D721Med (cell line): ENCODE measurements at places on chromosomes 4 and X.

GRCh38 chr4:53720776-53721175 is 129.5 kb upstream of the LNX1 start:
- no peak for DNase-seq

DNA sequence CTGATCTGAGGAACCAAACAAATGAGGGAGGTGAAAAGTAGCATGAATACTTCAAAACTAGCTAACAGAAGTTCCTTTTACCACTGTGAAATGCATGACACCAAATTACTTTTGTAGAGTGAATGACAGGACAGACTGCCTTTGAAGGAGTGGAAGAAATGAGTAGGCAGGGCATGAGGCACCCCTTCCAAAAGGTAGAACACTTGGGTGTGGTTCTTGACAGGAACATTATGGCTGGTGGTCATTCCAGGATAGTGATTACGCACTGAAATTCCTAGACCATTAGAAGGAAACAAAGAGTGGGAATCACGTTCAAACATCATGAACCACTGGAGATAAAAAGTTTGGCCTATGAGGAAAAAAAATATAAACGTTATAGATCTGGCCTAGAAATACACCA is 4.9 kb downstream of the HUWE1 start:
- DNase-seq, result no peak

GRCh38 chrX:111581086-111581485 is 69.6 kb downstream of the SERTM2 start:
- DNase-seq, result no peak

- no peak for DNase-seq
Observed at GRCh38 chr4:142698552-142698951, 147.5 kb downstream of the INPP4B start.

DNA sequence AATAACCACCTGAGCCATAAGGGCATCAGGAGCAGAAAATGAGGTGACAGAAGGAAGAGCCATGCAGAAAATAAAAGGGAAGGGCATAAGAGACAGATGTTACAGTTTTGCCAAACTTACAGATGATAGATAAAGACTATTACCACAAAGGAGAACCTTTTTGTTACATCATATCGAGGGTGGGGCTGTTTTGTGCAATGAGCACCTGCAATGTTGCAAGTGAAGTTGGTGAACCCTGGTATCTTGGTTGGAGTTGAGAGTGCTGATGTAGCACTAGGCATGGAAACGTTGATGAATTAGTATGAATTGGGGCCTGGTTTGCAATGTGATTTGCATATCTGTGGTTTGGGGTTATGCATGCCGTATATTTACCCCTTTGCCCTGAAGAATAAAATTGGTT is 119.8 kb upstream of the TEX13D start:
- DNase-seq, result no peak

DNA sequence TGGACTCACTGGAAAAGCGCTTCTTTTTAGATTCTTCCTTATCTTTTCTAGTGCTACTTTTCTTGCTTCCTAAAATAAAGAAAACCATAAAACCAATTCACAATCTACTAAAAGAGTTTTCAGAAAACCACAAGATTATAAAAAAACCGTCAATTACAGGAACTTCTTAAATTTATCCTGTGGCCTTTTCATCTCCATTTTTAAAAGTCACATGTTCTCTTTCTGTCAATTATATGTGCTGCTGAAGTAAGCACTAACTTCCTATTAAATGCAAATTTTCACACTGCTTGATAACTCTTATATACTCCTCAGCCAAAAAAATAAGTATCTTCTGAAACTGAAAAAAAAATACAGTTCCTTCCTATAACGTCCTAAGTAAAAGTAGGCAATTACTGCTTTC is 32.8 kb downstream of the CENPC start:
- no peak for DNase-seq

- DNase-seq, result no peak
Observed at GRCh38 chr4:86898562-86898961, 6.3 kb upstream of the C4orf36 start.

- DNase-seq, result no peak
Observed at GRCh38 chr4:99264927-99265326, 25.9 kb downstream of the ADH1A start.

DNA sequence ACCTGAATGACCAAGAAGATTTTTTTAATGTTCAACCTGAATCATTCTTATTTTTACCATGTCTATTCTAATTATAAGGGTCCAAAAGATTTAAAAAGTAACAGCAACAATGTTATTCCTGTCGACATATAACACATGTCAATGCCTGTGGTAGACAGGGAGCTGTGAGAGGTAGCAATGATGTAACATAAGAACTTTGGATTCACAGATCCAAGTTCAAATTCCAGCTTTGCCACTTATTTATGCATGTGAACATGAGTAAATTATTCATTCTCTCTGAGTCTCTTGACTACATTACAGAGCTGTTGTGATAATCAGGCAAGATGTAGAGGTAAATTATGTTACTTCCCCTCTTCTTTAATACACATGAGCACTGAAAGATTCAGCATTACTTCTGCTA is 54.5 kb downstream of the KLHL8 start:
- DNase-seq, result no peak

- no peak for DNase-seq
Observed at GRCh38 chr4:12270546-12270945, 841.9 kb upstream of the HS3ST1 start.

DNA sequence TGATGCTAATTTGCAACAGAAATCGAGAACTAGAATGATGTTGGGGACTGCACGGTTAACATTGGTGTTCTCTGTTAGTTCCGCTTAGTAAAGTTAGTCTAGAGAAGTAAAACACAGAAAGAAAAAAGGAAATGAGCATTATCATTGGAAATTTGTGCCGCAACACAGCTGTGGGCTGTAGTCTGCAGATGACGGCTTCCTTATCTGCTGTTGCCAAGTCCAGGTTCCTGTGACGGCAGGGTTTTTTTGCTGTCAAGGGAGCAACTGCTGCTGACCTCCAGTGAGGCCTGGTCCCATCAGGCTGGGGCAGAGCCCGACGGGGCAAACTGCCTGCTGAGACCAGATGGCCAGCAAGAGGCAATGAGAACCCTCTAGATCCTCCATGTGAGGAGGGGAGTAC is 38.9 kb upstream of the PHEX start:
- DNase-seq, result no peak

DNA sequence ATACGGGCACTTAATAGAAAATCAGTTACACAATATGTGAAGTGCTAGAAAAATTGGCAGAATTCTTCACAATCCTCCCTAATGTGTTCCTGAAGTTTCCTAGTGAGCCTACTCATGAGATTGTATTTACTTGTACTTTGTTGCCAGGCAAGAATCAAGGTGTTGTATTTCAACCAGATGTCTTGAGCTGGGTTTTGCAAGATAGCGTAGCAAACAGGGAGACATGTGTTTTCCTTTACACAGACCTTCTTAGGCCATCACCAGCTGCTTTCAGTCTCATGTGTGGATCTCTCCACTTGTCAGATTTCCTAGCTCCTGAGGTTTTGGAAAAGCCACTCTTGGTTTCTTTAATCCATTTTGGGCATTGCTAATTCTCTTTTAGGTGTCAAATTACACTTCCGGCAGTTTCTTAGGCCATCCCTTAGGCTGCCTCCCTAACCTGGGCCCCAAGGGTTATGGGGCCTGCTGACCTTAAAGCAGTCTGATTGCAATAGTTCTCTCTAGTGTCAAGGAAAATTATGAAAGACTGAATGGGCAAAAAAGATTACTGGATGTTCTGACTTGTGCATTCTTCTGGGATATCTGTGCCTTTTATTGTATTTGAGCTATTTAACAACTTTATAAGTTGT is 12.2 kb upstream of the EDA start:
- DNase-seq, result no peak

DNA sequence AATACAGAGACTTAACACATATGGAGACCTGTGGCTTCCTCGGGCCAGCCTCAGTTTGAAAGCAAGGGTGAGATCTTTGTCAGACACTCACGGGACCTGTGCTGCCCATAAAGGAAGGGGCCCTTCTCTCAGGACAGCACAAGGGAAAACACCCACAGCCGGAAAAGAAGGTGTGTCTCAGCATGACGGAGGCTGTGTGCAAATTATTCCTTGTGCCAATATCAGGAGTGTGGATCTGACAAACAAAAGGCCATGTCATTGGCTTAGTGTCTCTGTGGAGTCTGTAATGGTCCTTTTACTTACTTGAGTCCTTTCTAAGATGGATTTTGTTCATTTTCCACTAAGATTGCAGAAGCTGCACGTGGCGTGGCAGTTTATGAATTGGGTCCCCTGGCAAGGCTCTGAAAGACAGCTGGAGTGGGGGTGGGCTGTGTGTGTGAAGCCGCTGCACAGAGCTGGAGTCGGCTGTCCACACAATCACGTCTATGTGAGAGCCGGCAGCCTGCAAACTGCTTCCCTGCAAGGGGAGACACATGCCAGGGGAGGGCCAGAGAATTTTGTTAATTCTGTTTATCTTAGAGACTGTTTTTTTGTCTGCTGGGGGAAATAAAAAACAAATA is 1.9 kb downstream of the ENPP6 start:
- DNase-seq, result no peak

DNA sequence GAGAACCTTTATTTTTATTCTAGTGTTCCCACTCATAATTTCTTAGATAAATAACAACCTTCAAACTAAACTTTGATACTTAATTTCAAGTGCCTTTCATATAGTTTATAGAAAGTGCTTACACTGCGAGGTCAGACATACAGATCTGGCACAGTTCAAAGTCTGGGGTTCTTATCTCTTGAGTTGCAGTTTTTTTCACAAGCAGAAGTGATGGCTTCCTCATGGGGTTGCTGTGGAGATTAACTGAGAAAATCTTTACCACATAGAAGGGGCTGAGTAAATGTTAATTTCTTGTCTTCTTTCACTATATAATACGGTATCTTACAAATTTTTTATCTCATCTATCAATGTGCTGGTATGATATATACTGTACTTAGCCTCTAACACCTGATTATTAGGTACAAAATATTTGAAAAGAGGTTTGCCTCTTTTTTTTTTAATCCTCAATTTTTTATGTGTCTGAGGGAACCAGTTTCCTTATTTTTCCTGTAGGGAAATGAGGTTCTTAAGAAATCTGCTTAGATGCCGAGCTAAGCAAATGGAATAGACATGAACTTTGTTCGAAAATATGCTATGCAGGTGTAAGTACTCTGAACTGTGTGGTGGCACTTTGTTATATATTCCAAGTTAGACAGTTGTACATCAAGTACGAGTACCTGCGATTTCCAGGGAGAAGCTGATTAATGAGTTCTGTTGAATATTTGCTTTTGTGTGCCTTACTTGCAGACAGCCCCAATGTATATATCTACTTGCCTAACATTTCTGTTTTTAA is 3.3 kb downstream of the ING2 start:
- DNase-seq, result no peak

GRCh38 chrX:110402091-110402849 is 43.6 kb downstream of the RTL9 start:
- DNase-seq, result no peak

DNA sequence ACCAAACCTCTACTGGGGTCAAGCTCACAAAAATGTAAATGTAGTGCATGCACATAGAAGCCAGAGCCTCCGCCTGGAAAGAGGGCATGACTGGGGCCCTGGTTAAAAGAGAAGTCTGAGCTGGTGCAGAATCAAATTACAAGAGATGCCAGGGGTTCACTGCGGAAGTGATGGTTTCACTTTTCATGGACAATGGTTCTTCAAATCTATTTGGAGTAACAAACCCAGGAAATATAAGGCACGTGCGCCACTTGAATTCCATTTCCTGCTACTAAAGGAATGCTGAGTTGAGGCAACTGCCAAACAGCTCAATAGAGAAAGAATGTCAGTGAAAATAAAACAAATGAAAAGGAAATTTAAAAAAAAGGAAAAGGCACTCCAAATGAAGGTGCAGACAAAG is 79.8 kb downstream of the FUNDC1 start:
- DNase-seq, result no peak

DNA sequence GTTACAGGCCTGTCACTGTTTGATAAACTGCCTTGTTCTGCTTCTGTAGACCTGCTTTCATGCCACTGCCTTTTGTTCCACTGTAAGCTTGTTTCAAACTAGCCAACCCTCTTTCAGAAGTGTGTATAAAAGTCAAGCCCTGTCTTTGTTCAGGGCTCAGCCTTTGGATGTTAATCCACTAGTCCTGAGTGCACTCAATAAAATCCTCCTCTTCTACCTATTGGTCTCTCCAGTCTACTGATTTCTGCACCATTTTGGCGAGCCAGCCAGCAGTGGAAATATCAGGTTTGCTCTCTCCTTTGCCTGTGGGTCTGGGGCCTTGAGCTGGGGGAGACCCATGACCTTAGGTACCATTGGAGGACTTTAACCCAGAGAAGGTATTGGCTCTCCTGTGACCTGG is 901.6 kb upstream of the NDST4 start:
- DNase-seq, result no peak

DNA sequence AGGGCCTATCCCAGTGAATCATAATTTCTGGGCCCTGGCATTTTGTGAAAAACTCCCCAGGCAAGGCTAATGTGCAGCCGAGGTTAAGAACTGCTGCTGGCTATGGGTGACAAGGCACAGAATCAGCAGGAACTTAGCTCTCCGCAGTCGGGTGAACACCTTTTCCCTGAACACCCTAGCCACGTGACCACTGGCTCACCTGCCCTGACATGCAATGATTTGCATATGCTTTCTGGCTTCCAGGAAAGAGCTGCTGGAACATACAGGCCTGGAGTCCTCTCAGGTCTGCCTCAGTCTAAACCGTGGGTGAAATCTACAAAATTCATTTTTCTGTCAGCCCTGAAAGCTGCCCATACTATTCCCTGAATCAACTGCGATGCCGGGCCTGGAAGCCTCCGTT is 56.6 kb downstream of the ZNF827 start:
- DNase-seq, result no peak

DNA sequence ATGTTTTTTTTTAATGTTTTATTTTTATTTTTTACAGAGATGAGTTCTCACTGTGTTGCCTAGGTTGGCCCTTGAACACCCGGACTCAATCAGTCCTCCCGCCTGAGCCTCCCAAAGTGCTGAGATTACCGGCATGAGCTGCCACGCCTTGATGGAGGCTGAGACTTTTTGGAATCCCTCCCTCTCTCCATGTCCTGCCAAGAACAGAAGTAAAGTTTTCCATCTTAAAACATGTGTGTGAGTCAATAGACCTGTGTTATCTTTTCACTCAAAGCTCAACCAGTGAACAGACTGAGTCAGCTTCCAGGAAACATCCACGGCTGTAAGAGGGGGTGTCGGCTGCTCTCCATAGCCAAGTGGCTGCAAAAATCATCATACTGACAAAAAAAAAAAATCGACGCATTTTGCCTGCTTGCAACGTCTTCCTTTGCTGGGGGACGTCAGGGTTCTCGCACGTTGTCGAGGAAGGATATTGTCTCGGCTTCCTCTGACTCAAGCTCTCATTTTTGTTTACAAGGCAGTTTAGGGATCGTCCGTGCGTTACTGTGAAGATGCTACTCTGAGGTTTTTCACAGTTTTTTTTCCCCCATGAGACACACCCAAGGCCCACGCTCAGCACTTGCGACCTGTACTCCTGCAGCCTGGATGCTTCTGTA is 10.0 kb upstream of the ASMTL start:
- DNase-seq, result no peak

DNA sequence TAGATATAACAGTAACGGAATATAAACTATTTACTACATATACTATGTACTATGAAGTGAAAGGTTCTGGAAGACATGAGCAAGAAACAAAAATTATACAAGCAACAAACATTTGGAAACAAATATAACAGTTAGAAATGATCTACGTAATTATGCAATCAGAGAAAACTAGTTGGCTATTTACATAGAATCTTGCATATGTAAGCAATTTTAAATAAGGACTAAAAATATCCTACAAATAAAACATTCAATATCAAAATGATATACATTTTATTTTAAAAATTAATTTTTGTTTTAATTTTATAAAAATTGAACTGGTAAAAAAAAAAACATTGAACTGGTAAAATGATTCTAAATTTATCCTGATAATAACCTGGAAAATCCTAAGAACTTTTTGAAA is 642.5 kb upstream of the PCDH10 start:
- no peak for DNase-seq

GRCh38 chr4:176945334-176945733 is 152.6 kb upstream of the VEGFC start:
- no peak for DNase-seq
